ENCODE measurements at places on chromosomes 1 and 21. TPM values are rescaled to one million over a fixed set of nuclear protein-coding genes. Genes with fewer than 3 reads are reported as not detected.

GABRD gene
- total RNA-seq: 2.8 TPM

MMP23B gene
- total RNA-seq: 15.8 TPM

TMEM200B gene
- 8.7 TPM for total RNA-seq

IFI44L gene
- total RNA-seq: not detected

- DNase-seq: no peak
Measured at GRCh38 chr21:15010645-15011044, 54.2 kb downstream of the NRIP1 start.

DNA sequence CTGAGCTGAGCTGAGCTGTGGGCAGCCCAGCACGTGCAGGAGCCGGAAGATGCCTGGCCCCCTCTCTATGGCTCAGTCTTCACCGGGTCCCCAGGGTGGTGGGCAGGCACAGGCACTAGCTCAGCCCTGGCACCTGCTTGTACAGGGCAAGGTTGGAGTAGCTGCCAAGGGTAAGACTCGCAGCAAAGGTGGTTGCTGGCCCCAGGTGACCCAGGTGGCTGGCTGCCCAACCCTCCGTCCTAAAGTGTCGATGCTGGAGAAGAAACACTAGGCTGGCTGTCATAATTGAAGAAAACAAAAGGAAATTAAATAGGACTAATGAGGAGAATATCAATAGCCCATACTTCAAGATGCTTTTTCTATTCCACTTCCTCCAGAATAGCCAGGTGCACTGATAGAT, 77.1 kb upstream of the ACTL8 start:
- DNase-seq: no peak

DNA sequence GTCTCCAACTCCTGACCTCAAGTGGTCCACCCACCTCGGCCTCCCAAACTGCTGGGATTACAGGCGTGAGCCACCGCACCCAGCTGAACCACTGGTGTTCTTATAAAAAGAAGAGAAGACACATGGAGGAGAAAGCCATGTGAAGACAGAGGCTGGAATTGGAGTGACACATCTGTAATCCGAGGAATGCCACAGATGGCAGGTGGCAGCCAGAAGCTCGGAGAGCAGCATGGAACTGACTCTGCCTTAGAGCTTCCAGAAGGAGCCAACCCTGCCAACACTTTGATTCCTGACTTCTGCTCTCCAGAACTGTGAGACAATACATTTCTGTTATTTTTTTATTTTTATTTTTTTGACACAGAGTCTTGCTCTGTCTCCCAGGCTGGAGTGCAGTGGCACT, 59.0 kb upstream of the ATP2B4 start:
- no peak for DNase-seq

- peak; percentile 81 for DNase-seq
Measured at GRCh38 chr1:235357485-235358373, 9.5 kb upstream of the TBCE start.

DNA sequence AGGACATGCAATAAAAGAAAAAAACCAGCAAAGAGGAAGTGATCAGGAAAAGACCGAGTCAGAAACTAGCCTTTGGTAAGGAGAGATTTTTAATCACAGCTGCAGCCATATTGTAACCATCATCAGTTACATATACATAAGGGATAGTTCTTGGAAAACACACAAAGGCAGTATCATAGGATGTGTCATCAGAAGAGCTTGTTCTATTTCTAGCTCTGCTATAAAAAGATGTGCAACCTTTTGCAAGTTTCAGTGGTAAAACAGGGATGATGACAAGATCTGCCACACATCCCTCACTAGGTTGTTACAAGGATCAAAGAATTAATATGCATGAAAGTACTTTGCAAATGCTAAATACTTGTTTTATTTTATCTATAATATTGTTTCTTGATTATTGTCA, 342.0 kb downstream of the VAV3 start:
- DNase-seq: no peak

- DNase-seq: peak; percentile 67
Measured at GRCh38 chr21:18249672-18250071, 5.0 kb downstream of the CHODL start.

- DNase-seq: no peak
Measured at GRCh38 chr1:19683351-19683750, 18.7 kb downstream of the HTR6 start.

- DNase-seq: peak; percentile 90
Measured at GRCh38 chr1:38046884-38047602, 450 bp upstream of the POU3F1 start.

DNA sequence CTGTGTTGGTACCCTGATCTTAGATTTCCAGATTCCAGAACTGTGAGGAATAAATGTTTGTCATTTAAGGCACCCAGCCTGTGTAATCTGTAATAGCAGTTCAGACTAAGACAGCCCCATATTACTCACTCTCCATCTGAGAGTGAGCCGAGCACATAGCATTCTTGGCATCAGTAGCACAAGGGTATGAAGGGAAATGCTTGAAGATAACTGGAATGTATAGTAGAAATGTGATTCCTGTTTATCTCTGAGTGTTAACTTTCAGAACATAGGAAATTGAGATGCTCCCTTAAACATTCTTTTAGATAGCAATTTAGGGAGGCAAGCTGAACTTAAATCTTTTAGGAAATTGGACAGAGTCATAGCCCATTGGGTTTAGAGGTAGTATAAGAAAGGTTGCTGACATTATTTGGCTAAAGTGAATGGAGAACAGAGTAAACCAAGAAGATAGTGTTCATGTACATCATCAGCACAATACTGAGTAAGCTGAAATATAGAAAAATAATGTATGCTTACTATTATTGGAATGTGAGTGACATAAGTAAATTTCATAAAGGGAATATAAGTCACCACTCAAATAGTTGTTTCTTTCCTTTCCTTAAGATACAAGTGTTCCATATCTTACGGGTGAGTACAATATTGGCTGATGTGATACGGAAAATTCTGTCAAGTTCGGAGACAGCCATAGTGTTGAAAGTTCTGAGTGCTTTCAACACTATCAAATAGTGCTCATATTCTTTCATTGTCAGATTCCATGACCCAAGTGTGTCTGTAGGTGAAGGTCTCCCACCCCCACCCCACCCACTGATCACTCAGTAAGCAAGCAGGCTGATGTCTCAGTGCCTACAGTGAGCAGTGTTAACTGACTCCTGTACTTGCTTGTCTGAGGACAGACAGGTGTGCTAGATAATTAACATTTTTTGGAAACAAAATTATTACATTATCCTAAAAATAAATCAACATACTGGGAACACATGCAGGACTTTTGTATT, 73.7 kb downstream of the LRRC8D start:
- DNase-seq: no peak

DNA sequence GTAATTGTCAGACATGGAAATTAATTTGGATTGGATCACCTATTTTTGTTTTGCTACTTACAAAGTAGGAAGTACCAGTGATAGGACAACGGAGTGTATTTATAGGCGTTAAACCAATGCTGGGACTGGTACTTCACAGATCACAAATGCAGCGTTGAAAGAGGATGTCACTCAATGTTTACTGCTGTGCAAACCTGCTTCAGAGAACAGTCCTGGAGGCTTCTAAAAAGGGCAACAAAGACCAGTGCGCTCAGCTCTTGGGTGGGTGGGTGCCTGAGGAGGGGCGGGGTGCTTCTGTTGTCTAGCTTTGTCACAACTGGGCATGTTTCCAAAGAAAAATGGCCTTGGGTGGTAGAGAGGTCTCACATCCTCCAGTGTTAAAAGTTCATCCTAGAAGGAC, 2.1 kb downstream of the C1orf21 start:
- no peak for DNase-seq

DNA sequence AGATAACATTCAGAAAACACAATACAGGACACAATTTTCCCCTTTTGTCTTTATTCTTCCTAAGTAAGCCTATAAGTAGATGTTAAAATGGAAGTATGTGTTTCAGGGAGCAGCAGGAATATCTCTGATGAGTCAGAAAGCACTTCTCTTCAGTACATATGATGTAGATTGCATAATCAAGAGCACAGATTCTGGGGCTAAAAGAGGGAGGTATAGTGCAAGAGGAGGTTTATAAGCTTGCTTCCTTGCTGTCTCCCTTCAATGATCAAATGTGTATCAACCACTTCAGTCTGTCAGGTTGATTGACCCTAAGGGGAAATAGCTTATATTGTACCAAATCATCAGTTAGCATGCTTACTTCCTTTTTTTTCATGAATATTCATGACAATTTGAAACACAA, 822.8 kb downstream of the BRINP3 start:
- no peak for DNase-seq

GRCh38 chr1:245807306-245807705, 652.5 kb downstream of the KIF26B start:
- no peak for DNase-seq

DNA sequence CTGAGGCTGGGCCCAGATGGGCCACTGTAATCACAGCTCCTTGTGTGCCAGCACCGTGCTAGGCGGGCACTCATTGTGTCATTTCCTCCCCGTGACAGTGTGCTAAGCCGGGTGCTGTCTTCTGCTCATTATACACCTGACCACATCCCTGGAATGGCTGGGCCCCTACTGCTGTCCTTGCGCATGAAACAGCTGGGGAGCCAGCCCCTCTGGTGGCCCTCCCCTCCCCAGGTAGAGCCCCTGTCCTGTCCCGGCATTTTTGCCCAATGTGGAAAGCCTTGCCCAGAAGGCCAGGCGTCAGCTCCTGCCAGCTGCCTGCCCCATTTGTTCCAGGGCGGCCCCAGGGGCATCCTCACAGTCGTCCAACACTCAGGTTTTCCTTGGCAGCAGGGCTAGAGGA, 107.4 kb upstream of the CASZ1 start:
- no peak for DNase-seq

GRCh38 chr21:39346206-39346605, 2.7 kb downstream of the HMGN1 start:
- no peak for DNase-seq

DNA sequence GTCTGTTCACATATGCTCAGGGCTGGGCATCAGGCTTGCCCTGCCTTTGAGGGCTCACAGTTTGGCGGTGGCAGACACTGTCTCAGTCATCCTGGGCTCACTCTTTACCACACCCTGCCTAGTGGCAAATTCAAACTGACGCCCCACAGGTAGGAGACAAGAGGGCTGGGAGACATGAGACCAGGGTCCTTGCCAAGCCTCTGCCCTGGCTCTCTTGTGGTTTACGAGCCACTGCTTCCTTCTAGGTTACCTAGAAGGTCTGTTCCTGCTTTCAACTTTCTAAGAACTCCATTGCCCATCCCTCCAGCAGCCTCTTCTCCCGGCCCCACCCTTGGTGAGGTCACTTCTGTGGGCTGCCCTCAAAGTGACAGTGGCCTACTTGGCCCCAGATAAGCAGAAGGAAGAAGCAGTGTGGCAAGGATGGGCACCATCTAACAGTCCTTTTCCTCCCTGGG, 10.5 kb downstream of the KIF21B start:
- DNase-seq: no peak

GRCh38 chr1:228007049-228007800, 427 bp downstream of the WNT3A start:
- DNase-seq: peak; percentile 37

DNA sequence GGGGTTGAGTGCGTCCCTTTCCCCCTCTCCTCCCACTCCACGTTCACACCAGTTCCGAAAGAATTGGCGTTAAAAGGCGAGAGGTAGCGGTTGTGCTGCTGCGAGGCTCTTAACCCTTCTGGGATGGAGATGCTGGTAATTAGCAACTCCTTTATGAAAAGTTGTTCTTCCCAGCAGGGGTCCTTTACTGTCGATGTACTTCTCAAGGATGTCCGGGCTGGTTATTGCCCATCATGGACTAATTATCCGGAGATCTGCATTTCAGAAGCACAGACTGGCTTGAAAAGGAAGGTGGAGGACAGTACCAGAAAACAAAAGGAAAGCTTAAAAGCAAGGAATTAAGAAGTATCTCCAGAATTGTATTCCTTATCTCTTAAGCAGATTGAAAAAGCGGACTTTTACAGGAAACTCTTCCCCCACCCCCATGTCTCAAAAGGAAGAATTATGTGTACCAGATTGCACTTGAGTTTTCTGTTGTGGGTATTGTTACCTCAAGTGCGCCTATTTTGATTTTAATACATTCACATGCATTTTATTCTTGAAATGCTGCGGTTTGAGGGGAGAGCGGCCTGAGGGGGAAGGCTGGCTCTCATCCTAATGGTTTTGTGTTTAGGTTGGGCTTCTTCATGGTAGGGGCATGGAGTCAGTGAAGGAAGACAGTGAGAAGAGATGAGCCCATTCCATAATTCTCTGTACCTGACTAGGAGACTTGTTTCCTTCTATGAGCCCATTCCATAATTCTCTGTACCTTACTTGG, 1.5 kb downstream of the AK4 start:
- peak; percentile 82 for DNase-seq

DNA sequence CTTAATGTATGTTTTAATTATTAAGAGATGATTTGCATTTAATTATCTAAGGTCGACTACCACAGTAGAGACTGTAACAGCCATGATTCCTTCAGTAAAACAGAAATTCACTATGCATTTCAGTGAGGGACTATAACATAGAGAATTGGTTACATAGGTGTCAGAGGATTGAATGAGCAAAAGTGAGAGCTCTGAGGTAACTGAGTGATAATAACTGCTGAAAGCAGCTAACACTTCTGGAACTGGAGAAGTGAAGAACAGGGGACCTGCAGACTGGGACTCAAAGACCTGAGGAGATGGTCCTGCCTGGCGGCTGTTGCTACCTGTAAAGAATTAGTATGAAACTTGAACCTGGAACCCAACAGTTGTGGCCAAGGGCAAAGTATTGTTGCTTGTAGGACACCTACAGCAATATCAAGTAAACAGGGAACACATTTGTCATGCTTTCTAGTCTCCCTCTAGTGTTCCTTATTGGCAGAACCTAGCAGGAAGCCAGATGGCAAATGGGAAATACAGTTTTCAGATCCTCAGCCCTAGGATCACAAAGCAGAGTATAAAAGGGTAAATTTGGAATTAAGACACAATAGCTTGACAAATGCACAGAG, 110.6 kb downstream of the HS2ST1 start:
- peak; percentile 69 for DNase-seq

- no peak for DNase-seq
Measured at GRCh38 chr1:30323841-30324240, 399.5 kb downstream of the MATN1 start.

- DNase-seq: no peak
Measured at GRCh38 chr21:44722731-44723130, 11.4 kb upstream of the TSPEAR start.

Data from GM23338 (cell line).